Mesenchymal stem cell (in vitro differentiated cells and primary cell): ENCODE measurements at places on chromosomes 5 and 9.

GRCh38 chr5:180253036-180253824 is 38.7 kb downstream of the MAPK9 start:
- DNase-seq: no peak

DNA sequence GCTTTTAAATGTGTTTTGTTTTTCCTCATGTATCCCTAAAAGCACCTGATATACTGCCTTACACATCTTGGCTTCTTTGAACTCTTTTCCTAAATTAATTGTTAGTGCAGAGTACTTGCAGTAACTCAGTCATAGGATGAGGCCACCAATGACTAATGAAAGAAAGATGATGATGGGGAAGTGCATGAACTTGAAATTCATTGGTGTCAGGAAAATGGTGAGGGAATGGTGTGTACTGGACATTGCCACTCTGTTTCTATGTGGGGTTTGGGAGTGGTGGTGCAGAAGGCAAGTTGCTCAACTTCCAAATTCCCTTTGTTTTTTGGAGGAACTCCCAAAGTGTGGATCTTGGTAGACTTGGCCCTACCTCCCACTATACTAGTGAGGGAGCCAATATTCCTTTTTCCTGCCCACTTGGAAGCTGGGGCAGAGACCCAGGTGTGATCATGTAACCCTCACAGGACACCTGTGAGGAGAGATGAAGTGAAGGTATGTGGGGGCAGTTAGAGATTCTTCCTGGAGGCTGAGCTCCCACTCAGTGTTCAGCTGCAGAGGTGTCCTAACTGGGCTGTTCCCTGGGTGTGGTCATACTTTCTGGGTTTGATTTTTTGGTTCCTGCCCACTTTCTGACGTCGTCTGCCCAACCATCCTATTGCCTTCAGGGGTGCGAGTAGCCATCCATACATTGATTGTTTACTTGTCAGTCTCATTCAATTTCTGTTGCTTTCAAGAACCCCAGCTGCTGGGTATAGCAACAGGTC is 298.5 kb downstream of the MAST4 start:
- no peak for DNase-seq

DNA sequence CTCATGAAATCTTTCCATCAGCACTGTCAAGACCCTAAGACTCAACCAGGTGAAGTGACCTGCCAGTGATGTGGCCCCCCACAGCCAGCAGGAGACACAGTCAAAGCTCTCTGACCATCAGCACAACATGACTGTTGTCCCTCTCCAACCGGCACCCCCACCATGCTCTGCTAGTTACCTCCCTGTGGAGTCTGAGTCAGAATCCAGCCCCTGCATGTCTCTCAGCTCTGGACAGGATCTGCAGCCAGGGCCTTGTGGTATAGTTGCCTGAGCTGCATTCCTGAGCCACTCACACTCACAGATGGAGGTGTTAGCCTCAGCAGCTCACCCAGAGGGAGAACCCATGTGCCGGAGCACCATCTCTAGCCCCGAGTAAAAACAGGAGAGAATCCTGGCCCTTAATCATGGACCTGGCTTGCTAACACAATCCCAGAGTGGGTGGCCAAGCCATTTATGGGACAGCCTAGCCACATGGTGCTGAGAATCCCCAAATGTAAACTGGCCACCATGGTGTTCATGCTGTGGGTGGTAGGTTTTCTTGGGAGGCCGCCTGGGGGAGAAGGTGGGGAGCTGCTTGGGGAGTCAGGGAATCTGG is 237.8 kb downstream of the PAPPA start:
- peak; percentile 52 for DNase-seq

DNA sequence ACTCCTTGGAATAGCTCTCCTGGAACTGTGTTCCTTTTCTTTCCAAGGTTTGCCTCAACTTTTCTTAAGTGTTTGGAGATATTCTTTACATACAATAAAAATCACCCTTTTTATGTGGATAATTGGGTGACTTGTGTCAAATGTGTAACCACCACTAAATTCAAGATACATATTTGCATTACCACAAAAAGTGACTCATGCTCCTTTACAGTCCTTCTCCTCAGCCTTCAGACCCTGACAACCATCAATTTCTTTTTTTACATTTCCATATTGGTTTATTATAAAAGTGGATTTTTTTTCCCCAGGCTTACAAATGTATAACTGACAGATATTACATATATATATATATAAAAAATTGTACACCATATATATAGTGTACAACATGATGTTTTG is 372.0 kb upstream of the KCNN2 start:
- DNase-seq: no peak

DNA sequence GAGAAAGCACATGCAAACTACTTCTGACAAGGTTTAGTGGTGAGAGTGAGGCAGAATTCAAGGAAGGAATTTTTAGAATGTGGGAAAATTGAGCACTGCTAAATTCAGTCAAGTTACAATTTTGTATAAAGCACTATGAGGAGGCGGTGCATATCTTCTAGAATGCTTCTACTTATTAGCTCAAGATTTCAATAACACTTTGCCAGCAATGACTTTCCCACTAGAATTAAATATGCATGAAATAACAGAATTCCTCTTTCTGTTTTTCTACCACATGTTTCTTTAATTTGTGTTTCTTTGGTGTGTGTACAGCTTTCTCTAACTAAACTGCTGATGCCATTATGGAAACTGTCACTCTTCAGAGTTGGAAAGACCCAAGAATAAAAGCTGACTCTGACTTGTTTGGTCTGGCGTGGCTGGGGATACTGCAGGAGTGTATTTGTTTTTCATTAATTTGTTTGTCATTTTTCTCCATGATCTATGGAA is 163.5 kb downstream of the ARSB start:
- no peak for DNase-seq

DNA sequence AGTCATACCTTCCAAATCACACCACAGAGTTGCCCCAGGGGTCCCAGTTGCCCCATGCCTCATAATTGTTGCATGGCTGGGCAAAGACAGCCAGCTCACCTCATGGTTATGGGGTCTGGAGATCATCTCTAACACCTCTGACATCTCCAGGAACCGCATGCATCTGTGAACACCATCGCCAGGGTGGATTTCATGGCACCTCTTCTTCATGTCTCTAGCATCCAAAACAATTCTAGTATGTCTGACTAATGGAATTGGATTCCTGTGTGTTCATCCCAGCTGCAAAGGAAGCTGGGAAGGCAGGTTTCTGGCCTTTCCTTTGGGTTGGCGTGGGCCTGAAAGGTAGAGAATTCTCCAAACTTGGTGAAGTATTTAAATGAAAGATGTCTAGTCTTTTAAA is 122.3 kb upstream of the ABCA1 start:
- DNase-seq: no peak

DNA sequence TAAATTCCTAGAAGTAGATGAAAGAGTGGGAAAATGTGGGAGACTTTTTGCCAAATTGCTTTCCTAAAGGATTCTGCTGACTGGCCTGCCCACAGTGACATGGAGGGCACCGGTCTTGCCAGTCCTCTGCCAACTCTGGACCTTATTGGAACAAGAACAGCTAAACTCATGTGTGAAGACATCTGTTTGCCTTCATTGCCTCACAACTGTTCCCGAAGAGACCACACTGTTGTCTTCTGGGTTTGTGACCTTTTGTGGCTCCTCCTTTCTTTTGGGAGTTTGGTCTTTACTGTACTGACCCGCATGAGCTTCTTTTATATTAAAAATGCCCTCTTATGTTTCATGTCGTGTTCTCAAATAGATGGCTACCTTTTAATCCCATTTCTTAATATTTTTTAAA is 16.1 kb upstream of the WNK2 start:
- no peak for DNase-seq

GRCh38 chr5:7816535-7816901 is 34.4 kb downstream of the CFAP90 start:
- DNase-seq: no peak

- DNase-seq: no peak
Measured at GRCh38 chr9:105390871-105391270, 57.0 kb upstream of the FSD1L start.

DNA sequence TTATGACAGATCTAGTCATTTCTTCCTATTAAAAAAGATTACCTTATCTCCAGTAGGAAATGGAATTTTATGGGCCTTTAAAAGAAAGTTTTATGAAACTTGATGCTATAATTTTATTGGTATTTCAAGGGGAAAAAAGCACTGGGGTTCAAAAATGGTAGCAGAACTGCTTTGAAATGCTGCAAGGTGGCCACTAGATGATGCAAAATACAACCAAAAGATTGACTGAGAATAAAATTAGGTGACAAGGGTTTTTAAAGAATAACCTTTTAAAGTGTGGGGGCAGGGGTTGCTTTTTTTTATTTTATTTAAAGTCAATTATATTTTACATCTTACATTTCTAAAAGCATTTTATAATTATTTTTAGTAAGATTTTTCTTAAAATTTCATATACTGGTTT is 61.7 kb downstream of the KLF9 start:
- DNase-seq: peak; percentile 21

GRCh38 chr5:154071799-154072413 is 33.1 kb downstream of the MFAP3 start:
- DNase-seq: no peak

DNA sequence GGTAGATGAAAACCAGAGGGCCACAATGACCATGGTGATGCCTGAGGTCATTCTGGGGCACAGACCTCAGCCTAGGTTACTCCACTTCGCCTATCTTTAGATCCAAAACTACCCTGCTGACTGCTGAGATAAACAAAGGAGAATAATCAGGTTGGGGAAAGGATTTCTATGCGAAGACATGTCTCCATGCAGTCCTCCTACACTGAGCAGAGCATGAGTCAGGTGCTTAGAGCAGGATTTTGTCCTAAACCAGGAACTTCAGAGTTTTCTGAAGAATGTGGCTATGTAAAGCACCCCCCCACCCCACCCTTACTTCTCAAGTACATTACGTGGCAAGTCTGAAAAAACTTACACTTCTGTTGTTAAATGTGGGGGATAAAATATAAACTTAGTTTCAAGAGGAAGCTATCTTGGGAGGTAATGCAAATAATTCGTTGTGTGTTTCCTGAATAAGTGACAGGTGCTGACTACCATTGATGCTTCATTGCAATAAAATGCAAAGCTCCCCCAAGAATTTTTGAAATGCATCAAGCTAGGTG is 19.4 kb downstream of the PDCD1LG2 start:
- no peak for DNase-seq

GRCh38 chr5:97009212-97009898 is 73.5 kb downstream of the LNPEP start:
- DNase-seq: peak; percentile 29

- DNase-seq: no peak
Measured at GRCh38 chr5:16617274-16617968, 624 bp upstream of the RETREG1 start.

GRCh38 chr5:101292199-101292598 is 389.1 kb upstream of the ST8SIA4 start:
- no peak for DNase-seq

DNA sequence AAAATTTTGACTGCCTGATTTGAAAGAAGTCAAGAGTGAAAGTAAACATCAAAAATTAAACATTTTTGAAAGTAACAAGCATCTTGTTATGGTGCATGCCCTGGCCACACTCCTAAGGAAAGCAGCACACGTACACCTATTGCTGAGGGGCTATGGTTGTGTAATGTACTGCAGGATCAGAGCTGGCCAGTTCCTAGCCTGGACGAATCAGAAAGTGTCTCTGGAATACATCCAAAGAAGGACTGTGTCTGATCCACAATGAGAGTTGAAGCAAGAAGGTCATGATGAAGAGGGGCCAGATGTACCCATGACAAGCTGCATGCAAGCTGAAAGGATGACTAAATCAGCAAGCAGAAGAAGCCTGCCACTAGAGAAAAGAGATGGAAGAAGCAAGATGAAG is 618.2 kb downstream of the TLE1 start:
- peak; percentile 77 for DNase-seq

DNA sequence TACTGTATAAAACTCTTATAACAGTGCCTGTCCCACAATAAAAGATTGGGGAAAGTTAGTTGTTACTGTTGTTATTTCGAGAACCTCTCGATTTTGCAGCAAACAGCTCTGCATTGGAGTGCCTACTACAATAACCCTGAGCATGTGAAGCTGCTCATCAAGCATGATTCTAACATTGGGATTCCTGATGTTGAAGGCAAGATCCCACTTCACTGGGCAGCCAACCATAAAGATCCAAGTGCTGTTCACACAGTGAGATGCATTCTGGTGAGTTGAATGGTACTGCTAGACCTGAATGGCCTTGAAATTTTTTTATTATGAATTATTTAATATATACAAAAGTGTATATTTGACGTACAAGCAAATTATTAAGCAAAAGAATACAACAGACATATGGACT is 123.2 kb downstream of the TEX10 start:
- DNase-seq: no peak

GRCh38 chr9:37005517-37006140 is 28.4 kb downstream of the PAX5 start:
- DNase-seq: no peak

GRCh38 chr9:18806232-18807080 is 226.6 kb downstream of the SAXO1 start:
- DNase-seq: no peak

GRCh38 chr9:109499631-109500410 is 1.7 kb upstream of the PTPN3 start:
- peak; percentile 43 for DNase-seq

DNA sequence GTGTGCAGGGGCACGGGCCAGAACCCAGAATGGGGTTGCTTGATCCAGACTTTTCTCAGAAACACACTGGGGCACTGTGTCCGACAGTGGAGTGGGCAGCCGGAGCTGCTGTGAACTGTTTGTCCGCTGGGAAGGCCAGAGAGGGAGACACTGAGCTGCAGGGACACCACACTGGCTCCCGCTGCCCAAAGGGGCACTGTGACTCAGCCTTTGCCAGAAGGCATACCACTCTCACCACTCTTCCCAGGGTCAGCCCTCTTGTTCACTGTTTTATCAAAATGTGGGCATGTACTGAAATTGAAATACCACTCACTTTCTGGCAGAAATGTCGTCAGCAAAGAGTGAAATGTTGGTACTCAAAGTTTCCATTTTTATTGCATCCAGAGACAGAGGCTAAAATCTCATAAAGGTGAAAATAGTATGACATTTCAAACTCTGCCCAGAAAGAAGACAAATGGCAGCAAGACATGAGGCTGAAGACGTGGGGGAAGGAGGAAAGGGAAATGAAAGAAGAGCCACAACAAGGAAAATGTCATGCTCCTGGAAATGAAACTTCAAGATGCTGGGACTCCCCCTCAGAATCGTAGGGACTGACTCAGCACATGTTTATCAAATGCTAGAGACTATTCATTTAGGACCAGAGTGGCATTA is 4.5 kb upstream of the IL7R start:
- DNase-seq: peak; percentile 20

GRCh38 chr9:126612326-126612812 is 1.4 kb upstream of the LMX1B start:
- DNase-seq: no peak

- no peak for DNase-seq
Measured at GRCh38 chr9:136329211-136329627, 1.9 kb downstream of the GPSM1 start.

DNA sequence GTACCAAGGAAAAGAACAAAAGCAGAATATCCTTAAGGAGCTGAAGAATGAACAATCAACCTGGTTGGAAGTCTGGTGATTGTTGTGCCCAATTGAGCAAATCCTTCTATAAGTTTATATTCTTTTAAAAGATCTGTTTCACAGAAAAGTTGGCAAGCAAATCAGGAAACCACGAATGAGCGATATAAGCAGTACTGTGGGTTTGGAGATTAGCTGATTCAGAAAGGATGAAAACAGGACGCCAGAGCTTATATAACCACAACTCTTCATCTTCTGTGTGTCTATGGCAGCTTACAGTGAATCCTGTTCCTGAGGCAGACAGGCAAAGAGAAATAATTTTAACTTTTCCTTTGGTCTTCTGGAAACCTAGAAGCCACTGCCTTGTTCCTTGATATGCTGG is 61.7 kb downstream of the SLC38A9 start:
- DNase-seq: peak; percentile 45

- DNase-seq: no peak
Measured at GRCh38 chr5:67509402-67510186, 313.0 kb upstream of the CD180 start.
